Naive thymus-derived CD4-positive, alpha-beta T cell (primary cell): ENCODE measurements at places on chromosomes 6 and 20.

DNA sequence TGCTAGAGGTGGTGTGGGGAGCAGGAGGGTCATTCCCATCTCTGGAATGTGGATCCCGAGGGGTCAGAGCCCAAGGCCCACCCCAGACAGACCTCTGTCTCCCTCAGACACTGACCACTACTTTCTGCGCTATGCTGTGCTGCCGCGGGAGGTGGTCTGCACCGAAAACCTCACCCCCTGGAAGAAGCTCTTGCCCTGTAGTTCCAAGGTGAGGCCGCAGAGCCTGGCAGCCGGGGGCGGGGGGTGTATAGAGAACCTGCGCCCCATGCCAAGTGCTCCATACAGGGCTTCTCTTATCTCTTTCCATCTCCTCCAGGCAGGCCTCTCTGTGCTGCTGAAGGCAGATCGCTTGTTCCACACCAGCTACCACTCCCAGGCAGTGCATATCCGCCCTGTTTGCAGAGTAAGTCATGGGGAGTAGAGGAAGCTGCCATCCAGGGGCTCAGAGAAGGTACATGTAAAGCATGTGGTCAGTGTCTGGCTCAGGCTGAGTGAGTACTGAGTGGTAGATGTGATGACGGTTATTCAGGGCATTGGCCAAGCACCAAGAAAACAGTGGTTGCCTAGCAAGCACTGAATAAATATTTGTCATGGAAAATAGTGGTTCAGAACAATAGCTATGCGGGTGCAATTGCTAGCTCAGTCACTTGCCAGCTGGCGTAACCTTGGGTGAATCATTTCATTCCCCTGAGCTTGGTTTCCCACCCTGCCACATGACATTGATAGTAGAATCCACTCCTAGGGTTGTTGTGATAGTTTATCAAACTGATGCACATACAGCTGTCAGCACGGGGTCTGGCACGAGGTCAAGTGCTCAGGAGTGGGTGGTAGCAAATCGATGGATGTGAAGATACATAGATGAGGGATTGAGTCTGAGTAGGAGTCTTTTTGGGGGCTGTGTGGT, 3.5 kb downstream of the PIGT start:
- DNase-seq, result no peak

- DNase-seq, result peak; percentile 78
These were observed 19.5 kb upstream of the UBE2J1 start for GRCh38 chr6:89371849-89372505.

DNA sequence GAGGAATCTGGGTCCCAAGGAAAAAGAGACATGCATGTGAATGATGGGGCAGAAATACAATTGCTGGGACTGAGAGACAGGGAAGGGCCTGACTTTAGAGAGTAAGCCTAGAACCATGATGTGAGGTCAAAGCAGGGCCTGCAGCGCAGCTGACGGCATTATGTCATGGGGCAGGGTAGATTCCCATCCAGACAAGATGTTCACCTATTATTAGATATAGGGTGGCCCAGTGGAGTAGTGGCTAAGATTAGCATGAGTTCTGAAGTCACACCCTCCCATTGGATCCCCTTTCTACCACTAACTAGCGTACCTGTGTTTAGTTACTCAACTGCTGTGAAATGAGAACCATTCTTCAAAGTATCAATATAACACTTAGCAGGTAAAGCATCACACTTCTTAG, 39.6 kb downstream of the NDUFAF5 start:
- DNase-seq, result no peak

- no peak for DNase-seq
These were observed 38.6 kb downstream of the E2F3 start for GRCh38 chr6:20440296-20440695.

- peak; percentile 58 for DNase-seq
These were observed at the start of gene SAMD10 for GRCh38 chr20:63979557-63980316. Gene SAMD10, minus strand, starts transcription at chr20:63979642. Its CDS starts 175 bp downstream, at chr20:63979467.

- DNase-seq, result no peak
These were observed 2.0 kb downstream of the OGFRL1 start for GRCh38 chr6:71290611-71291010.

DNA sequence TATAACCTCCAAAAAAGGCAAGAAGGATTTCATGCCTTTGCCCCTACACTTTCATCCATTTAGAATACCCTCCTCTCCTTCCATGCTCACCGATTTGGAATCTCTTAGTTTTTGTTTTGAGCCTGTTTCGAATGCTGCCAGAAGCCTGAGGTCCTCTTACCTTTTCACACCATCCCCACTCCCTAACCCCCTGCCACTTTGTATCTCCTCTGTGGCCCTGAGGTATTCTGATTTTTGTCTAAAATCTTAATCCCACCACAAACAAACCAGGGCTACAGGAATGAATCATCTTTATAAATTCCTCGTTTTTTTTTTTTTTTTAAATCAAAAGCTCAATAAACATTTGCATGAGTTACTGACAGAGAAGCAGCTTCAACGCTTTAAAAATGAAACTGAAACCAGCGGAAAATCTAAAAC, 1.6 kb upstream of the RPS12 start:
- DNase-seq, result no peak

DNA sequence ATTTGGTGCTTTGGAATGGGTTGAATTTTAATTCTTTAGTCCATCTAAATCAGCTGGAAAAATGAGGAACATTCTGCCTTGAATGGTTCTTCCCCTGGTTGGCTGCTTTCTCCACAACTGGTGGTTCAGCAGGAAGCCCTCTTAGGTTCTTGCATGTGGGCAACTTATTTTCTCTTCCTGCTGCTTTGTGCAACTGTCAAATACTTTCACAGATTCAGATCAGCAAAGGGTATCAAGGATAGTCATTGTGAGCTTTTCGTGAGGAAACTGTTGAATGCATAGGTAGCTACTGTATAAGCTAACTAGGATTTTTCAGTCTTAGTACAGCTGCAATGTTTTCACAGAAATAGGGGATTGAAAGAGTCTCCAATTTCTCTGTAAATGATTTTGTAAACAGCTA, 72.9 kb upstream of the MRAP2 start:
- no peak for DNase-seq

DNA sequence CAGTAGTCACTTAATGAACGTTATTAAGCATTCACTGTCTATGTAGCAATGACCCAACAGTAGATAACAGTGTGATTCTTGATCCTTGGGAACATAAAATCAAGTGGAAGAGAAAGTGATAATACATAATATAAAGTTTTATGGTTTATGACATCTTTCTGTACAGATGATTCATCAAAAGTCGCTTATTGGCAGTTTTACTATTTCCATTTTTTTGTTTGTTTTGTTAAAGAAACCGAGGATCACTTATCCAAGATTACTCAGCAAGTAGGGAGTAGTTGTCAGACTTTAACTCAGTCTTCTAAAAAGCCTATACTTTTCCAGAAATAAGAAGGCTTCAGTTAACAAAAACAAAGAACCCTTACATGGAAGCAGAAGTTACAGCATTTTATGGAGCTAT, 260.8 kb downstream of the ZFAND3 start:
- DNase-seq, result no peak

- no peak for DNase-seq
These were observed 8.9 kb upstream of the TMEM14A start for GRCh38 chr6:52662031-52662430.

DNA sequence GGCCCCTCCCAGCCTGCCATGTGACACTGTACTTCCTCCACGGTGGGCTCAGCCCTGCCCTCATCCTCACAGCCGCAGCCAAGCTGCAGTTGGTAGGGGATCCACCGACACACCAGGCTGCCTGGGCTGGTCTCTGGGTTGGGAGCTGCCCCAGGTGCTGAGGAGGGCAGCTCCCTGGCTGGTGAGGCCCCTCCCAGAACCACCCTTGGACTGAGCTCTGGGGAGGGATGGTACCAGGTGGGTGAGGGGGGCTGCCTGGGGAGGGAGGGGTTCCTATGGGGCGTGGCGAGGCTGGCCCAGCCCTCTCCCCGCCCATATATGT, 185 bp upstream of the TNFRSF6B start:
- peak; percentile 28 for DNase-seq

- no peak for DNase-seq
These were observed 41.6 kb upstream of the SYNCRIP start for GRCh38 chr6:85684133-85684808.

- DNase-seq, result no peak
These were observed 169.0 kb upstream of the GJE1 start for GRCh38 chr6:141963543-141964295.

DNA sequence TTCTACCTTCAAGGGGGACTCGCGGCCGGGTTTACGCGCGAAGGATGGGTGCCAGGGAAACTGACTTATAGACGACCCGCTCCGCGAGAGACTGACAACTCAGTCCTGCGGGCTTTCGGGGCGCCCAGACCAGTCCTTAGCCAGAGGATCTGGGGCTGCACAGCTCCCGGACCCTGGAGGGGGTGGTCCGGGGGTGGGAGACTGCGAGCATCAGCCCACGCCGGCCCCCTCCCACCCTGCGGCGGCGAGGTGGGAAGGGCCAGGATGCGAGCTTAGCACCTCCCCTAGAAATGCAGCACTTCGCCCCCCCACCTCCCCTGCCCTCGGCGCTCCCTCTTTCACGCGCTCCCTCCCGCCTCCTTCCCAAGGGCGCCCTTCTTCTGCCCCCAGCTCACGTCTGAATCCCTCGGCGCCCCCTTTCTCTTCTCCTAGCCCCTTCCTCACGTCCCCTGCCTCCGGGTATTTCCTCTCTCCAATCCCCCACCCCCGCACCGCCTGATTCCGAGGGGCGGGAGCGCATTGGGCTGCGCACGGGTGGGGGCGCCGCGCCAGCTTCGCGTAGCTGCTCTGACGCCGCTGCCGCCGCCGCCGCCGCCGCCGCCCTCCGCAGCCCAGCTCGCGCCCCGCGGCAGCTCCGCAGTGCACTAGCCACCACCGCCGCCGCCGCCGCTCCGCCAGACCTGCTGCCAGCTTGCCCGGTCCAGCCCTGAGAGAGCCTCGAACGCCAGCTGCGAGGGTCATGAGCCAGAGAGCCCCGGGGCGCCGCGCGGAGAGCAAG, at the start of gene SLC32A1:
TSS of gene SLC32A1 (plus strand) at position 639 of the 778 bp plus-strand sequence. CDS start 239 bp downstream, outside the sequence.
- no peak for DNase-seq

DNA sequence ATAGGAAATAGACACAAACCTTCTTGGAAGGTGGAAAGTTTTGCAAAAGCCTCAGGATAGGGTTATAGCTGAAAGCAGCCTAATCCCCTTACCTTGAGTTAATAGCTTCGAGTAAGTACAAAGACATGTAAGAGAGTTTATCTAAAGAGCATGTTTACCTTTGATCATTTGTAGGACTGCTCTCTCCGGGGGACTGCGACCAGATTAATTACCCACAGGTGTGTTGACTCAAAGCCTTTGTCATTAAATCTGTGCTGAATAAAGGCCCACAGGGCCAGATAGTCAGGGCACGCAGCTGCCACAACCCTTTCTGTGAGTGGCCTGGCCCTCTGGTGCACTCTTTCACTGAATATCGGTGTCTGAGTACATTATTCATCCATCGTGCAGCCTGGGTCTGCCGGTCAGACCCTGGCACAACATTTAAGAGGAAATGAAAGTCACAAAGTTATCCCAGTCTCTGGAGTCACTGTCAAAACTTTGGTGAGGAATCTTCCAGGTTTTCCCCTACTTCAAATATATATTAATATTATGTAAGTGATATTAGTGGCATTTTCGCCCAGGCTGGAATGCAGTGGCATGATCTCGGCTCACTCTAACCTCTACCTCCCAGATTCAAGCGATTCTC, 5.4 kb upstream of the MICA start:
- DNase-seq, result no peak

DNA sequence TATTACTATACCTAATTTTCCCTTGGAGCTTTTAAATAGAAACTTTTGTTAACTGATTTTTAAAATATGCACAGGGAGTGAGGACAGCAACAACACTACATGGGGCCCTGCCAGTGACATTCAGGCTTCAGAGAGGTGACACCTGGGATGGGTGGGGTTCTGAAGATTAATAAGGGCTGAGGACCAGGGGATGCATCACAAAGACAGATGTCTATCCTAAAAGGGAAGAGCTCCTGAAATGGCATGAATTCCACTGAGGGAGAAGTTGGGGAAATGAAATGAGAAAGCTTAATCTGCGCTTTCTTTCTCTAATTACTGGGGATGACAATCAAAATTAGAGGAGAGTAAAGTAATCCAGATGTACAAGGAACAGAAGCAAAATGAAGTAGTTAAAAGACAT, 162.8 kb downstream of the BTBD9 start:
- DNase-seq, result no peak

DNA sequence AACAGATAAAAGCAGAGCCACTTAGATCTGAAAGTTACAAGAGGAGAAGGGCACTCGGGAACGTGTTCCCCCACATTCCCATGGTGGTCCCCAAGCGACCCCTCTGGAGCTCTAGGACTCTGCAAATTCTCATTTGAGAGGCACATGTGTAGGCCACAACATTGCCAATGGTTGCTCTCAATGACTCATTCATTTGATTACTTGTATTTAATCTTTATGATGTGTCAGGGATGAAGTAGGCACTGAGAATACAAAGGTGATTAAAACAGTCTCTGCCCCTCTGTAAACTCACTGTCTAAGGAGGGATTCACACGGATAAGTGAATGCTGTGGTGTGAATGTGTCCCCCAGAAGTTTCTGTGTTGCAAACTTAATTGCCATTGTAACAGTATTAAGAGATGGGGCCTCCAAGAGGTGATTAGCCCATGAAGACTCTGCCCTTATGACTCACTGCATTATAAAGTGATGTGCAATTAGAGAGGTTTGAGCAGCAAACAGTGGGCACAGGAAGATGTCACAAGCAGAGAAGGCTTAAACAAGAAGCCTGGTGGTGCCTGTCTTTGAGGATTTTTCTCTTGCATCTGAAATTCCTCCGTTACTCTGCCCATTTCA, 34.0 kb upstream of the TRAM2 start:
- no peak for DNase-seq

DNA sequence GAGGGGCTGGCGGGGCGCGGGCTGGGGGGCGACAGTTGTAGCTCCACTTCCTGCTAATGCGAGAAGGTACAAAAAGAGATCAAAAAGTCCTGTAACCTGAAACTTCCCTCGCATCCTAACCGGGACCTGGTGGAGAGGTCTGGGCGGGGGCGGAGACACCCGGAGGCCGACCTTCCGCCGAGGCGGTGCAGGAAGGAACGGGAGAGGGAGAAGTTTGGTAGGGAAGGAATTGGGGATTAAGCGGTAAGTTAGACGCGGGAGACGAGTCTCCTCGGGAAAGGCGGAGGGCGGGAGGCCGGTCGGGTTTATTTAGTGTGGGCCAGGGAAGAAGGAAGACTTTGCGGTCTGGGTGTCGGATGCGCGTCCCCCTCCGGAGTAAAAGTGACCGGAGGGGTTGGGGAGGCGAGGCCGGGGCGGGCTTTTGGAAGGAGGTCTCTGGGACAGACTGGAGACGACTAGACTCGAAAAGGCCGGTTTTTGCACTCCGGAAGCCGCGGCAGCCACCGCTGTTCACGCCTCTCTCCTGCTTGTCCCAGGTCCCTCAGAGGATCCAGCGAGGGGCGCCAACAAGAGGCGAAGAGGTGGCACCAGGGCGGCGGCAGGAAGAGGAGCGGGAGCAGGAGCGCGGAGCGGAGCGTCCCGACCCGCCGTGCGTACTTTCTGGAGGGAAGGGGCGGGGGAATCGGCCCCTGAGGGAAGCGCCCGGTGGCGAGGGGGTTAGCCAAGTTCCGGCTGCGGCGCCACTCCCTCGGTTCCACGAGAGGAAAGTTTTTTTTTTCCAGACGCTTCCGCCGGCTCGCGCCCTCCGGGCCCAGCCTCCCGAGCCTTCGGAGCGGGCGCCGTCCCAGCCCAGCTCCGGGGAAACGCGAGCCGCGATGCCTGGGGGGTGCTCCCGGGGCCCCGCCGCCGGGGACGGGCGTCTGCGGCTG, 734 bp downstream of the TPBG start:
- no peak for DNase-seq

- DNase-seq, result no peak
These were observed 2.0 kb upstream of the FKBPL start for GRCh38 chr6:32132110-32132509.

GRCh38 chr20:19750907-19751636, 7.0 kb upstream of the RIN2 start:
- DNase-seq, result no peak

- no peak for DNase-seq
These were observed 22.6 kb downstream of the ETV7 start for GRCh38 chr6:36364669-36365479.

GRCh38 chr6:40438246-40438887, 148.8 kb downstream of the LRFN2 start:
- no peak for DNase-seq
